ENCODE measurements at places on chromosomes 3 and 15.

DNA sequence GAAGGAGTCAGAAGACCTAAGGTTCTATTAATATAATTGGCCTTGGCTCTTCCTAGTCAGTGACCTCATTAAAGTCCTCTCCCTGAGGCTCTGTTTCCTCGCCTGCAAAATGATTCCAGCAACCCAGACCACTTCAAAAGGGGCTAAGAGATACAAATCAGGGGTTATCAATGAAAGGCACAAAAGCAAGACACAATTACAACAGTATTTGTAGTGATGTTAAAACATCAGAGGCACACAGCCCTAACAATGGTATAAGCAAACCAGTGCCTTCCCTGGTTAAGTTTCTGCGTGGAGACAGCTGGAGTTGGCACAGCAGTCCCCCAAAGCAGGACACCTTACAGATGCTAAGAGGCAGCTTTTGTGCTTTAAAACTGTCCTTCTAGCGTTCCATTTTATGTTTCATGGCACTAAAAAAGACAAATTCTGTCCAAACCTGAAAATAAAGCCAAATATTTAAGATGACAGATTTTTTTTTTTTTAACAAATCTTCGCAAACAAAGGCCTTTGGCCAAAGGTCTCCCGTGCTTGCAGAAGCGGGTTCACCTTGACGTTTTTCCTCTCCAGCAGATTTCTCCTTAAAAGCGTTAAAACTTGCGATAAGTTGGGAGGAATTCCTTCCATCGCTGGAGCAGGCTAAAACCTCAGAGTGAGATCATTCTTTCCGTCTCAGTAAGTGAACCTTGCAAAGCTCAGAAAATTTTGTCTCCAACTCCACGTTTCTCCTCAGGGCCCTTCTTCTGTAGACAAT is 999 bp downstream of the ZNF280D start:
- no peak for DNase-seq

- no peak for DNase-seq
These were observed 155.6 kb downstream of the MEGF11 start for GRCh38 chr15:66098022-66098363.

- no peak for DNase-seq
These were observed 142.8 kb upstream of the PLSCR5 start for GRCh38 chr3:146747928-146748327.

GRCh38 chr3:171615686-171616085 is 155.5 kb upstream of the TNIK start:
- DNase-seq = no peak

- DNase-seq = no peak
These were observed 965.0 kb downstream of the MCTP2 start for GRCh38 chr15:95196176-95196915.

DNA sequence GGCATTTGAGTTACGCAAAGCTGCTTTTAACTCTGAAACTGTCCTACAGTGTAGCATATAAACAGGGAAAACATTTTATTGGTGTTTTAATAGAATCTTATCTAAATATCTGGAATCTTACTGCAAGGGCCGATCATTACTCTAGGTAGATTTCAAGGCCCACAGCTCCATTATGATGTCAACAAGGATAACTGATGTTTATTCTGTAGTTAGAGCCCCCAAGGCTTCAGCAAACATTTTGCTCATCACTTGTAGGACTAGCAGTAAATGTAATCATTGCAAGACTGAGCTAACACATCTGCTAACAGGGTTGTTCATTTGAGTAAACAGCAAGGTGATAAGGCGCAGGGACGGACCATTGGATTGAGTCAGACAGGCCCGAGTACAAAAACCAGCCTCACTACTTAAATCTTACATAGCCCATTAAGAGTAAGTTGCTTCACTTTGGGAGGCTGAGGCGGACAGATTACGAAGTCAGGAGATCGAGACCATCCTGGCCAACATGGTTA is 332.5 kb upstream of the TPRG1 start:
- DNase-seq = no peak

GRCh38 chr15:74780523-74781430 is 1.1 kb upstream of the CSK start:
- DNase-seq = no peak

DNA sequence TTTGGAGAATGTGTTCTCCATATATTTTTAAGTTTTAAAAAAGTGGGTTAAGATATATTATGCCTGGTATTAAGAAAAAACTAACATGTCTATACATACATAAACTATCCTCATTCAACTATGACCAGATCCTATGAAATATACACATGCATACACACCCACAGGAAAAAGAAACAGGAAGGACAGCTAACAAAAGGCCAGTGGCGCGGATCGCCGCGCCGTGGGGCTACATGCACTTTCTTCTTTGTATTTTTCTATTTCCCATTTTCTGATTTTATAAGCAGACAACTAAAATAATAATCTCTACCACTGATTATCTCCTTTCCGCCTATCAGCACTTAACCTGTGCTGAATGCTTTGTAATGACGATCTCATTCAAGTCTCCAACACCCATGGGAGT is 160.1 kb downstream of the OR4M2 start:
- no peak for DNase-seq

GRCh38 chr3:125125821-125126245 is 70.0 kb upstream of the HEG1 start:
- no peak for DNase-seq

- no peak for DNase-seq
These were observed 62.1 kb downstream of the SSR3 start for GRCh38 chr3:156492801-156493261.

GRCh38 chr3:18098960-18099587 is 326.1 kb downstream of the SATB1 start:
- no peak for DNase-seq

DNA sequence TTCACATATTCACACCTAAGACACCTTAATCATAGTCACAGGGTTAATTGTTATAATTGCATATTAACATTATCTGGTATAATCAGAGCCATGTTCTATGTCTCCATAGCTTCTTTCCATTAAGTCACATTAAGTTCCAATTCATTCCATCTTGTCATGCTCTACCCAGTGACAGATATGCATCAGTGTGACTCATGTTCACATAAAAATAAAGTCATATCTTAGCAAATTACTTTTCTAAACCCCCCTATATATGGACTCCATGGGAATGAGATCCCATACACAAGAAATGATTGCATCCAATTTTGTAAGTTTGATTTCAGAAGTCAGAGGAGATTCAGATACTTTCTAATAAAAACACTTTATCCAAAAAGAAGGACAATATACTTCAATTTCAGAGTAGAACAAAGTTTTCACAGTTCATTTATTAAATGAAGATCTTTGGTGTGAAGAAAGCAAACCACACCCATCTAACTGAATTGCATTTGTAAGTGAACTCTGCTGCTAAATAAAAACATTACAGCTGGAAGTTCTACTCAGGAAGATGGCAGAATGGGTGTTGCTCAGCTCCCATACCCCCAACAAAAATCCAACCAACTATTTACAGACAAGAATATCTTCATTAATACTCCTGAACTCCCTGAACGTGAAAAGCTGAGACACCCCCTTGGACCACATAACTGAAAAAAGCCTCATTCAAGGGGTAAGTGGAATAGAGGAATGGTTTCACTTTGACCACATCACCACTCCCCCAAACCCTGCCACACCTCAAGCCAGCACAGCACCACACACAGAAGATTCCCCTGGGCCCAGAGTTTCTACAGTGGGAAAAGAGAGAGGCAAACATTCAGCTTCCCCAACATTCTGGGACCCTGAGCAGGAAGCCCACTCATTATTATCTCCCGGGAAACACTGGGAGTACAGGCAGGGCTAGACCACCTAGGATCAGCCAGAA is 27.6 kb downstream of the THBS1 start:
- DNase-seq = no peak

DNA sequence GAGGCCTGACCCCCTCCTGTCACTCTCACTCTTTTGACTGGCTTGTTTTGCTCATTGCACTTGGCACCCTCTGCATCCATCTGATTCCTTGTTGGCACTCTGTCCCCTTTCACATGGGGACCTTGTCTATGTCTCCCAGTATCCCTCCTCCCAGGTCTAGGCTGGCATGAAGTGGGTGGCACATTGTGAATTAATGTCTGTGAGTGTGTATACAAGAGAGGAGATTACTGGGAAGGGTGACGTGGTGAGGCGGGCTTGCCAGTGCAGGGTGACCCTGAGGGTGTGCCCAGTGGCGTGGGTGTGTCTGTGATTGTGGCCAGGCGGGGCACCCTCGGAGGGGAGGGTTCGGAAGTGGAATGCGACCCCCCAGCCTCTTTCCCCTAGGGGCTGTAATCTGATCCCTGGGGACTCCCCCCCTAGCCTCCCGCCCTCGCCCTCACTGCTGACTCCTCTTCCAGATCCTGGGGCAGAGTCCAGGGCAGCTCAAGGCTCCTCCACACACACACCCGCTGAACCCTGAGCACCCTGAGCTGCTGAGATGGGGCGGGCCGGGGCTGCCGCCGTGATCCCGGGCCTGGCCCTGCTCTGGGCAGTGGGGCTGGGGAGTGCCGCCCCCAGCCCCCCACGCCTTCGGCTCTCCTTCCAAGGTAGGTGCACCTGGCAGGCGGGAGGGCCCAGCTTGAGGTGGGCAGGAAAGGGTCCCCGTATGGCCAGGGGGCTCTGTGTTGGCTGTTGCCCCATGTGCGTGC is at the start of gene SEMA3B:
SEMA3B (plus strand) TSS at position 445 of the 749 bp plus-strand sequence; CDS start at position 539, 94 bp downstream.
- DNase-seq = no peak

- DNase-seq = no peak
These were observed 562.6 kb upstream of the DPPA4 start for GRCh38 chr3:109899925-109900324.

DNA sequence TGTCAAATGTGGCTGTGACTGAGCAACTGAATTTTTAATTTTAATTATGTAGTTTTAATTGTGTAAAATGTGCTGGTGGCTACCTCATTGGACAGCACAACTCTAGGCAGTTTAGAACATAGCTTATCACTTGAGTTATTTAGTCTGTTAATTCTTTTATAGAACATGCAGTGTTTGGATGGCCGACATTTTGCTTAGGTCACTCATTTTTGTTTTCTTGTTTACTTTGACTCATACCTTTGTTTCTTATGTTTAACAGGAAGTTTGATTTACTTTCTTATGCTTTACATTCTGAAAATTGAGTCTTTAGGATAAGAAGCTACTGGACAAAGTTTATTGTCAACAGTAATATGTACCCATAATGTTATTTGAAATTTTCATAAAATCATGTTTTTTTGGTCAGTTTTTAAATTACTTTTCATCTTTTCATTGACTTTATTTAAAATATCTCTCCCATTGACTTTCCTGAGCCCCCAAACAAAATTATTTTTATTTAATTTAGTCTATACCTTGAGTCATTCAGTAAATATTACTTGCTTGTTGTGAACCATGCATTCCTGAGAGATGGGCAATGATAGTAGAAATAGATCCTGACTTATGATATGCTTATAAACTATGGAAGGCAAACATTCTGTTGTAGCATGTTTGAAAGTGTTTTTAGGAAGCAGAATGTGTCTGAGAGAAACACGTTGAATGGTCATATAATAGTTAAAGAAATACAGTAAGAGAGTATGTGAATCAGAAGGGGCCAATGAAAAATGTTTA is 60.6 kb downstream of the TCF12 start:
- no peak for DNase-seq

GRCh38 chr3:43155464-43156121 is 49.7 kb upstream of the POMGNT2 start:
- no peak for DNase-seq

DNA sequence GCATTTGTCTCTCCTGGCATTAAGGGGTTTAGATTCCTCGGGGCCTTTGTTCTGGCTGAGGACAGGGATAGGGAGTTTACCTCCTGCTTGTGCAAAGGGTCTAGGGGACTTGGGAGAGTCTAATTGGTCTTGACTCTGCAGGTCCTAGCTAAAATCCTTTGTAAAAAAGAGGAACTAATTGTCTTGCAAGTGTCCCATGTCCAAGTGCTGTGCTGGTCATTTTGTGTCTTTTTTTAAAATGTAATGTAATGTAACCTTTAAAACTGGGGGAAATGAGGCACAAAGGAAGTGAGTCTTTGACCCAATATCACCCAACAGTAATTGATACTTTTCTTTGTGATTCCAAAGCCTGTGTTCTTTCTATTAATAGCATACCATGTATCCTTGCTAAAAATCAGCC is 14.9 kb upstream of the C3orf80 start:
- DNase-seq = no peak

GRCh38 chr3:17602126-17602525 is 140.3 kb downstream of the TBC1D5 start:
- no peak for DNase-seq

GRCh38 chr3:14242490-14243311 is 64.1 kb downstream of the LSM3 start:
- DNase-seq = no peak

DNA sequence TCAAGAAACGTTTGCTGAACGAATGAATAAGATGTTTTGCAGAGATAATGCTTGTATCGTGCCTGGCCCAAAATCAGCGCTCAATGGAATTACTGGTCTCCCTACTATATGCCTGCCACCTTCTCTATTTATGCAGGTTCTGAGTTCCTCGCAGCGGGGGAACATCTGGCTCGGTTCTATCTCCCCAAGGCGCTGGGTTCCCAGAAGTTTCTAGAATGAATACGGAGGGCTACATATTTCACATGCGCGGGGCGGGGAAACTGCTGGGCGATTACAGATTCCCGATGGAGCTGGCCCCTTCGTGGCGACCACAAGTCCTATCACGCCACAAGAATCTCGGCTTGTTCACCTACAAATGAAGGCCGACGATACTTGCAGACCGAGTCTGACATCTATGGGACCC is 411 bp upstream of the EIF2B5 start:
- DNase-seq = no peak

- DNase-seq = peak; percentile 59
These were observed 674 bp downstream of the MSL2 start for GRCh38 chr3:136195258-136196063.

DNA sequence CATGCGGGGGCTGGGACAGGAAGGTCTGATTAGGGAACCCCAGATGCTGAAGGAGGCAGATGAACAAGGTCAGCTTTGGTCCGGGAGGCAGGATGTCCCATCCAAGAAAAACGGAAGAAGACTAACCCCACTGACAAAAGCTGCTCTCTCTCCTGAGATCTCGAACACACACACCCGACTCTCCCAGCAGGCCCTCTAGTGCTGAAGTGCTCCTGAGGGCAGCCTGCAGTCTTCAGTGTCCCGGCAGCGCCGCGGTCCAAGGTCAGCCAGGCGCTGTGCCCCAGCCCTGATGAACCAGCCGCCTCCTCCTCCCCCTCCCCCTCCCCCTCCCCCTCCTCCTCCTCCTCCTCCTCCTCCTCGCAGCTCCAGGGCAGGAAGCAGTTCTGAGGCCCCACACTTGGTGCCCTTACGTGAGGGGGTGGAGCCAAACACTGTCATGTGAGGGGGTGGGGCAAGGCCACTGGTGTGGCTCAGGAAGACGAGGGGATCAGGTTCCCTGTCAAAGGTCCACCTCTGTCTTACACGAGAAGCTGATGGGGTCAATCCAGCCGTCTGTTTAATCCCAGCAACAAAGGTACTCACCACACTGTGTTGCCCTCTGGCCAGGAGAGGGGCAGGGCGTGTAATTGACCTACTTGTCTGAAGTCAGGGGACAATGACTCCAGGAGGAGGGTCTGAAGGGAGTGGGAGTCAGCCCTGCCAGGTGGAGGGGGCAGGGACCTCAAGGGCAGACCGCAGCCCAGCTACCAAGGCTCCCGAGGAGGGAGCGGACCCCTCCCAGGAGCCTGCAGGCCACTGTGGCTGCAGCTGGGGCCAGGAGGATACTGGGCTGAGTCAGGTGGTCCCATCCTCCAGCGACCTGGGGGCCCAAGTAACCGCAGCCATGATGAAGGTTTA is 34.3 kb downstream of the PRR23E start:
- no peak for DNase-seq

GRCh38 chr3:377158-377561 is 180.6 kb downstream of the CHL1 start:
- DNase-seq = no peak

- no peak for DNase-seq
These were observed 58.3 kb downstream of the RAB11A start for GRCh38 chr15:65927545-65927944.

GRCh38 chr15:88814393-88814792 is 11.2 kb downstream of the ACAN start:
- no peak for DNase-seq

Measured in esophagus squamous epithelium (tissue), 5 donors.